OCI-LY7 (cell line): ENCODE measurements at places on chromosomes 16 and 17.

DNA sequence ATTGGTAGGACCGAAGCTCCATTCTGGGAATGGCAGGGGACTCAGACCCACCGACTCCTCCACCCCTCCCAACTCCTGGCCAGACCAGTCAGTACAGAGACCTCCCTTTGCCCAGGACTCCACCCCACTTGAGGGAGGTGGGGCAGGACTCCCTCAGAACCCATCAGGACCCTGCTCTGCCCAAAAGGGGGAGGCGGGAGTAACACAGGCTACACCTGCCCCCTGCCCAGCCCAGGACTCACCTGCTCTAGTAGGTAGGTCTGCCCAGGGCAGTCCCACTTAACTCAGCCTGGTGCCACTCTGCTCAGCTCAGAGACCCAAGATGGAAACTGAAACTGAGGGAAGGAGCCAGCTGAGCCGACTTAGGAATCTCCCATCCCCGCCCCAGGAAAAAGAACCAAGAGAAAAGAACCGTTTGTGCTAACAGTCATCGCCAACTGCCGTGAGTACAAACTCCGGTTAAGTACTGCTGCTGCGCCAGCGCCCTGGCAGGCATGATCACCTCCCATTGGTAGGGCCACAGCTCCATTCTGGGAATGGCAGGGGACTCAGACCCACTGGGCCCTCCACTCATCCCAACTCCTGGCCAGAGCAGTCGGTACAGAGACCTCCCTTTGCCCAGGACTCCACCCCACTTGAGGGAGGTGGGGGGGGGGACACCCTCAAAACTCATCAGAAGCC is 503 bp downstream of the DHX58 start:
- DNase-seq: no peak

- DNase-seq: peak; percentile 81
These were observed 18.9 kb downstream of the UTP6 start for GRCh38 chr17:31882571-31882970.

DNA sequence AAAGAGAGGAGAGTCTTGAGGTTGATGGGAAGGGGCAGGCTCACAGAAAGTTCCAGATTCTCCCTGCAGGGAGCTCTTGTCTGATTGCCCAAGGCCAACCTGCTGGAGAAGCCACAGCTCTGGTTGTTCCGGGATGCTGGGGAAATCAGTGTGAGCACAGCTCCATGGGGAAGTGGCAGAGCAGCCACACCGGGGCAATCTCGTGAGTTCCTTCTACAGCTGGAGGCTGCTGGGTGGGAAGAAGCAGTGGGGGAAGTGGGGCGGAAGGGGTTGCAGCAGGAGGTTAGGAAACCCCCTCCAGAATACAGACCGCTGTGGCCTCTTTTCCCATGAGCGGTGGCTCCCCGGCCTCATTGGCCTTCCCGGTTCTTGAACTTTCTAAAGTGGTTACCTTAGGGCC is 34.0 kb downstream of the KIAA0513 start:
- DNase-seq: no peak

GRCh38 chr17:47279062-47279801 is 25.6 kb downstream of the ITGB3 start:
- peak; percentile 77 for DNase-seq

GRCh38 chr17:72661116-72661944 is 431.2 kb downstream of the SLC39A11 start:
- no peak for DNase-seq

DNA sequence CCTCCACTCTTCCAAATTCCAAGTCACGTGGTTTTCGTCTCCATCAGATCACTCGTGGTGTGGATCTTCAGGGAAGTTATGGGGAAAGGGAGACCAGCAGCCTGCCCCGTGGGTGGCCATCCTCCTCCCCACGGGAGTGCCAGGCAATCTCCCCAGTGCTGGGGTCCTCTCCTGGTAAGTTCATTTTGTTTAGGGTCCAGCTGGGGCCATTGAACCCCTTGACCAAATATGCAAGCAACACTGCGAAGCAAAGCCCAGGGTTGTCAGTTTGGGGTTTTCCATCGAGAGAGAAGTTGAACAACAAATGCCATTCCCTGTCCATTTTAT is 4.1 kb upstream of the LCMT1 start:
- no peak for DNase-seq

- no peak for DNase-seq
These were observed 21.0 kb downstream of the SOX8 start for GRCh38 chr16:1002399-1003166.

- DNase-seq: peak; percentile 59
These were observed 194.3 kb downstream of the CCDC182 start for GRCh38 chr17:57550668-57551315.

GRCh38 chr16:16036359-16036792 is 87.0 kb downstream of the ABCC1 start:
- no peak for DNase-seq

DNA sequence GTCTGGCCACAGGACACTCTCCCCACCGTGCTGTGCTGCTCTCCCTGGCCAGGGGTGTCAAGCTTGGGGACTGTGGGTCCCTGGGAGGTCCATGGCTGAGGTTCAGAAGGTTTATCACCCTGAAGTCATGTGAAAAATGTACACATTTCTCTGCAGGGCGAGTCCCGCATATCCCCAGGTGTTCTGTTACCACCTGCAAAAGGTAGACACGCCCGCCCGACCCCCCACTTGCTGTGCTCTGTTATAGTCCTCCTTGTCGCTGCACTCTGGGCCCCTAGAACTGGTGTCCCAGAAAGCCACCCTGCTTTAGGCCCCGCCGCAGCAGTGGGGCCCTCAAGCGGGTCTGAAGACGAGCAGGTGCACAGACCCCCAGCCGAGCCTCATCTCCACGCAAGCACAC is 11.8 kb downstream of the JPT2 start:
- no peak for DNase-seq

DNA sequence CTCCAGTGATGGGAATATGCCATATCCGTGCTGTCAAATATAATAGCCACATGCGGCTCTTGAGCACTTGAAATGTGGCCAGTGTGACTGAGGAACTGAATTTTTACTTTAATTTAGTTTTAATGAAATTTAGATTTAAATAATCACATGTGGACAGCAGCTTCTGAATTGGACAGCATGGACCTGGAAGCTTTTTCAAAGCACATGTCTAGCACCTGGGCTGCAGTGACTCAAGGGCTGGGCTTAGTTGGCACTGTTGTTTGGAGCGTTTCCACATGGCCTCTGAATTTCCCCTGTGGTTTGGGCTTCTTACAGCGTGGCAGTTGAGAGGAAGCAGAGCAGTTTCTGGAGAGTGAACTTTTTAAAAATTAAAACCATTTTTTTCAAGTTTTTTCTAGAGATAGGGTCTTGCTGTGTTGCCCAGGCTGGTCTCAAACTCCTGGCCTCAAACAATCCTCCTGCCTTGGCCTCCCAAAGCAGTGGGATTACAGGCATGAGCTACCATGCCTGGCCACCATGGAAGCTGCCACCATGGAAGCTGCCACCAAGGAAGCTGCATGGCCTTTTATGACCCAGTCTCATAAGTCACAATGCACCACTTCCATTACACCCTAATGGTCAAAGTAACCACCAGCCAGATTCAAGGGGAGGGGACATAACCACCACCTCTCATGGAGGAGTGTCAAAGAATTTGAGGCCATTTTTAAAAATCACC is 6.7 kb upstream of the TOB1 start:
- no peak for DNase-seq

- no peak for DNase-seq
These were observed 37.4 kb downstream of the RHBDL3 start for GRCh38 chr17:32302860-32303649.

- peak; percentile 13 for DNase-seq
These were observed 155.3 kb downstream of the AIPL1 start for GRCh38 chr17:6279659-6280058.

GRCh38 chr16:52078716-52079655 is 468.0 kb downstream of the TOX3 start:
- DNase-seq: no peak

DNA sequence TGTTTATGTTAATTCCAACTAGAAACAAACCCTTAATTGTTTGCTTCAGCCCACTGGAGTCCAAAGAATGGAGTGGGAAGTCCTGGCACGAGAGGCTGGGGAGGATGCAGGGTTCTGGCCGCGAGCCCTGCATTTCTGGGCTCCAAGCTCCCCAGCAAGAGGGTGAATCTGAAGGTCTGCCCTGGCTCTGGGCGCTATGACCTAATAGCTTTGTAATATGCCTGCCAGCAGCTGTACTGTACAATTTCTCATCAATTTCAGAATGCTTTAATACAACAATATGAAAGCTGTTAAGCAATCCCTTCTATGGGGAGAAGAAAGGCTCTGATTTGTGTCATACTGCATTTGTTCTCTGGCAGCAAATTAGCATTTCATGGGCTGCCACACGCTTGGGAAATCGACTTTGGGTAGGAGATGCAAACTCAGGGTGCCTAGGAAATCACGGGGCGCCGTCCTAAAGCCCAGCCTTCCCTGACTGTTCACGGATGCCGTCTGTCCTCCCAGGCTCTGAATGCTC is 43.8 kb downstream of the NDEL1 start:
- no peak for DNase-seq

- DNase-seq: no peak
These were observed 829.7 kb downstream of the CDH11 start for GRCh38 chr16:64292161-64292560.

GRCh38 chr17:46887717-46888116 is 35.2 kb upstream of the GOSR2 start:
- no peak for DNase-seq

DNA sequence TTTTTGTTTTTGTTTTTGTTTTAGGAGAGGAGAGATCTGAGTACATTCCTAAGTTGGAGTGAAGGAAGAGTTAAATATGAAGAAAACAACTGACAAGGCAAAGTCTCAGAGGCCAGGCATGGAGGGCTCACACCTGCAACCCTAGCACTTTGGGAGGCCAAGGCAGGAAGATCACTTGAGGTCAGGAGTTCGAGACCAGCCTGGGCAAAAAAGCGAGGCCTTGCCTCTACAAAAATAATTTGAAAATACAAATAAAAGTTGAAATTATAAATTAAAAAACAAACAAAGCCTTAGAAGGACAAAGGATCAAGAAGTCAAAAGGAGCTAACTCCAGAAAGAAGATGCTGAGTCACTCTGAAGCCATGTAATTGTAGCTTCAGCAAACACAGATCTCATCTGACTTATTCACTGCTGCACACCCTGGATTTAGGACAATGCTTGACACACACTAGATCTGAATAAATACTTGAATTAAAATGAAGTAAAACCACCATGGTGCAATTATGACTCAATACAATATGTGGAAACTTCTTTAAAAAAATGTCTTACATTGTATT is 9.1 kb downstream of the CEP20 start:
- no peak for DNase-seq

- DNase-seq: peak; percentile 23
These were observed 30.5 kb downstream of the NSMCE1 start for GRCh38 chr16:27238016-27238587.

DNA sequence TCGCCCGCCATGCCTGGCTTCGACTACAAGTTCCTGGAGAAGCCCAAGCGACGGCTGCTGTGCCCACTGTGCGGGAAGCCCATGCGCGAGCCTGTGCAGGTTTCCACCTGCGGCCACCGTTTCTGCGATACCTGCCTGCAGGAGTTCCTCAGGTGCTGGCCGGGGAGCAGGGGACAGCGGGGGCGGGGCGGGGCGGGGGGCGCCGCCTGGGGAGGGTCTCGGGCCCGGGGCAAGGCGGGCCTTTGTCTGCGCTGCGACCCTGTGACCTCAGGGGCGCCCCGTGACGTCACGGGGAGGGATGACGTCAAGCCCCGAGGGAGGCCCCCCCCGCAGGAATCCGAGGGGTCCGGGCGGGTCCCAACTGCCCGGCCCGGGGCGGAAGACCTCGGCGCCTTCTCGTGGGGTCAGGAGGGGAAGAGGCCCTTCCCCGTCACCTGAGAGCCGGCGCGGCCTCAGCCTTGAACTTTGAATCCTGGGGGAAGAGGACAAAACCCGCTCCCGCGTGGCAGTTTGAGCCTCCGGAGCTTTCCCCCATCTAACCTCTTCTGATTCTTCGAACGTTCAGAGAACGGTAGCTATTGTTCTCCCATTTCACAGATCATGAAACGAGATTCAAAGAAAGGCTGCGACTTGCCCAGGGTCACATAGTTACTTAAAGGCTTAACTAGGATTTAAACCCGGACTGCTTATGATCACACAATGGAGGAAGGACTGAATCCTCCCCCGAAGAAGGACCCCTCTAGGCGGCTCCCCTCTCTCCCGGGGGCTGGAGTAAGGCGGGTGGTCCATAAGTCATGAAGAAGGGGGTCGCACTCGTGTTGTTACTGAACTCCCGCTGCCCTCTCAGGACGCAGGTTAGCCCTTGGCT is 527 bp downstream of the TRAF4 start:
- DNase-seq: peak; percentile 68

GRCh38 chr16:84461029-84461412 is 43.4 kb downstream of the MEAK7 start:
- DNase-seq: no peak

DNA sequence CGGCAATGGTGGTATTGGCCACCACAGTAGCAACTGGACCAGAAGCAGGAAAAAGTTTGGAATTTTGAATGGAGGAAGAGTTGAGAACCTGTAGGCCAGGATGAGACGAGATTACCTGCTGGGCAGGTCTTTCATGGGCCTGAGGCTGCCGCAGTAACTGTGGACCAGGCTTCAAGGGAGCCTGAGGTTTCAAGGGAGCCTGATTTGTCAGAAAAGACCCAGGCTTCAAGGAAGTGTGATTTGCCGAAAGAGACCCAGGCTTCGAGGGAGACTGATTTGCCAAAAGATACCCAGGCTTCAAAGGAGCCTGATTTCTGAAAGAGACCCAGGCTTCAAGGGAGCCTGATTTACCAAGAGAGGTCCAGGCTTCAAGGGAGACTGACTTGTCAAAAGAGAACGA is 66.6 kb upstream of the ARL4D start:
- no peak for DNase-seq

DNA sequence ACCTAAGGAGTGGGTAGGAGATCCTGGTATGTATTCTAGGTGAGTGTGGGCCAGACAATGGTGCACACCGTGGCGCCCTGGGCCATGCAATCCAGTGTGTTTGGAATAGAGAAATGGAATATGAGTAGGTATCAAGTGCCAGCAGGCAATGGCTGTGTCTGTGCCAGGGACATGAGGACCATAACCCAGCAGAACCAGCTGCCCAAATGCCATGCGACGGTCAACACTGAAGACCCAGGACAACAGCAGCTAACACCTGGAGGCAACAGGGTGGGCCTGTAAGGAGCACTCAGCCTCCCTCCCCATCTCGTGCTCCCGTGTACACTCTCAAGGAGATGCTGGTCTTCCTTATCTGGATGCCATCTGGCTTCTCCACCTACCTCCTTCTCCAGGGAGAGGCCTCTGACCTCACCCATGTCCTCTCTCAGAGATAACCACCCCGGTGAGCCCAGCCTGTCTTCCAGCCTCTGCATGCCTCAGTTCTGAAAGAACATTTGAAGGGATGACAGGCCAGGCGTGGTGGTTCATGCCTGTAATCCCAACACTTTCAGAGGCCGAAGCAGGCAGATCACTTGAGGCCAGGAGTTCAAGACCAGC is 750 bp upstream of the GSDMB start:
- DNase-seq: no peak

GRCh38 chr16:90026135-90026534 is 6.9 kb upstream of the DBNDD1 start:
- no peak for DNase-seq

GRCh38 chr17:60926466-60927183 is 249.0 kb downstream of the BCAS3 start:
- no peak for DNase-seq

GRCh38 chr16:81283044-81283443 is 31.7 kb upstream of the GAN start:
- no peak for DNase-seq

- DNase-seq: no peak
These were observed 2126.0 kb downstream of the TP53TG3F start for GRCh38 chr16:35585411-35585810.

GRCh38 chr16:49274591-49274990 is 7.0 kb downstream of the CBLN1 start:
- no peak for DNase-seq
